Right cardiac atrium (tissue), 5 donors: ENCODE measurements at places on chromosomes 5 and 9. TPM values are rescaled to one million over a fixed set of nuclear protein-coding genes. Genes with fewer than 3 reads are reported as not detected.

LCN1 gene
- total RNA-seq, result not detected

PRKAA1 gene
- total RNA-seq, result 35.7 TPM

LMNB1 gene
- total RNA-seq, result 3.6 TPM

BHMT gene
- not detected for total RNA-seq

AQP7 gene
- 180 TPM for total RNA-seq

HTR4 gene
- total RNA-seq, result 8.8 TPM

IL4 gene
- not detected for total RNA-seq

FRMPD1 gene
- 1.8 TPM for total RNA-seq

PHF24 gene
- 0.20 TPM for total RNA-seq

CDC37L1 gene
- total RNA-seq, result 48.4 TPM

MLLT3 gene
- 9.2 TPM for total RNA-seq

SHISAL2B gene
- not detected for total RNA-seq

ENHO gene
- 0.67 TPM for total RNA-seq

LIFR gene
- 45.3 TPM for total RNA-seq
